ENCODE measurements at places on chromosomes 3 and 15. TPM values are rescaled to one million over a fixed set of nuclear protein-coding genes. Genes with fewer than 3 reads are reported as not detected.

MINAR1 gene
- total RNA-seq = 0.88 TPM

SEMA3B gene
- 1.2 TPM for total RNA-seq

SEMA5B gene
- not detected for total RNA-seq

KLF13 gene
- 248 TPM for total RNA-seq

CMC1 gene
- total RNA-seq = 19.1 TPM

LIPH gene
- not detected for total RNA-seq

SLTM gene
- 136 TPM for total RNA-seq

AADACL2 gene
- not detected for total RNA-seq

Data from T-helper 1 cell treated with Interleukin-12 subunit alpha and Interleukin-12 subunit beta and Interleukin-4 antibody, amounts not matched to agents 30 ng/mL and 1 ng/mL, for 36 hours (primary cell).